ENCODE measurements at places on chromosomes 5 and 9.

DNA sequence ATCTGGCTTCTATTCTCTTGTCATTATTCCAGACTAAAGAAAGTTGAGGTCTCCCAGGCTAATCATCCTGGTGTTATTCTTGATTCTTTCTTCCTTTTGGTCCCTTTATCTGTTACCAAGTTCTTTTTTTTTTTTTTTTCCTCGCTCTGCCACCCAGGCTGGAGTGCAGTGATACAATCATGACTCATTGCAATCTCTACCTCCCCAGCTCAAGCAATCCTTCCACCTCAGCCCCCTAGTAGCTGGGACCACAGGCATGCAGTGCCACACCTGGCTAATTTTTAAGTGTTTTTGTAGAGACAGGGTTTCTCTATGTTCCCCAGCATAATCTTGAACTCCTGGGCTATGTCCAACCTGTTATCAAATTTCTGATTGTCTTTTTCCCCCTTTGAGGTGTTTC, 126.6 kb upstream of the DHFR start:
- DNase-seq = no peak

- DNase-seq = no peak
Measured at GRCh38 chr5:58182287-58182841, 277.5 kb downstream of the PLK2 start.

GRCh38 chr9:2638871-2639673, 17.5 kb downstream of the VLDLR start:
- no peak for DNase-seq

- no peak for DNase-seq
Measured at GRCh38 chr5:177474846-177475562, 1.6 kb upstream of the DBN1 start.

- no peak for DNase-seq
Measured at GRCh38 chr9:138075961-138076649, 198.5 kb downstream of the CACNA1B start.

DNA sequence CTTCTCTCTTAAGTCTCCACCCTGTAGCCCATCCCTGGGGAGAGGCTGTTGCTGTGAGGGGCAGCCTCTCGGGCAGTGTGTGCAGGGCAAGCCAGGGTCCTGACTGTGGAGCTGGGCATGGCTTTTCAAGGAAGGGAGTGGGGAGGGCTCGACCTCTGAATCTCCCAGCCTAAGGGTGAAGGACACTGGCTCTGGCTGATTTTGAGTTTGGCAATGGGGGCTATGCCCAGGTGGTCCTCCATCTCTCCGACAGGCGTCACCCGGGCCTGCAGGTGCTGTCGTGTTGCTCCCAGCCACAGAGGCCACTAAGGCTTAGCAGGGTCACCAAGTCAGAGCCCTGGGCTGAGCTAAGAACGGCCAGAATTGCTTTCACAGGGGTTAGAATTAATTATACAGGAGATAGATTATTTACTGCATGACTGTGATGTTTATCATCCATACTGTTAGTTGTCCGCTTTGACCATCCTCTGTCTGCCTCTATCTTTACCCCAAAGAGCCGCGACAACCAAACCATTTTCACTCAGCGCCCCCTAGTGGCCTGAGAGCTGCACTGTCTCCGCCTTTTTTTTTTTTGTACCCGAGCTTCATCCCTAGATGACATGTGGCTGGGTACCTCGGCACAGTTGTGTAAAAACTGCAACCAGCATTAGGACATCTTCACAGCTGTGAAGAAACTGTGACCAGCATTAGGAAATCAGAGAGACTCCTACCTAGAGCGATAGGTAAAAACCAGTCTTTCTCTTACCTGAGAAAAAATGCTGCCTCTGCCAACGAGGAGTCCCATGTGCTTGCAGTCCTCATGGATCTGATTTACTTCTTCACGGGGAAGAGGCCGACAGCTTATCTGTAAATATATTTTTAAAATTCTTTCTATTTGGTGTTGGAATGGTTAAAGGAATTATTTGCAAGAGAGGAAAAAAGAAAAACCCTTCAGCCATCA, 44.5 kb downstream of the AGXT2 start:
- DNase-seq = peak; percentile 87

DNA sequence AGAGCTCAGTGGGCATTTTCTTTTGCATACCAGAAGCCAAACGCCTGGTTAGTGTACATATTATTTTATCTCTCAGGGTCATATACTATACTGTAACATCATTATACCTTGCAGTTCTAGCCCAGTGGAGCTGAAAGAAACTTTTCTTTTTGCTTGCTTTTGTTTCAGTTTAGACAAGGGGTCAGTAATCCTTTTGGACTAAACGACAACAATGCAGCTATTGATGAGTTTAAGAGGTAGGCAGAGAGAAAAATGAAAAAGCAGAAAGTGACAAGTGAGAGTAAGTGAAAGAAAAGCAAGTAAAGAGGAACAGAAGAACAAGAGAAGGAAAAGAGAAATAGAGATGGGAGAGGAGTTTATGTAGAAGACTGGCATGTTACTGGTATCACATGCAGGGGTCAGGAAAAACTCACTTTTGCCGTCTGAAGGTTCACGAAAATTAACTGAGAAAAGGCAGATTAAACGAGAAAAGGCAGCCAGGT, 47.4 kb upstream of the TENT2 start:
- no peak for DNase-seq

DNA sequence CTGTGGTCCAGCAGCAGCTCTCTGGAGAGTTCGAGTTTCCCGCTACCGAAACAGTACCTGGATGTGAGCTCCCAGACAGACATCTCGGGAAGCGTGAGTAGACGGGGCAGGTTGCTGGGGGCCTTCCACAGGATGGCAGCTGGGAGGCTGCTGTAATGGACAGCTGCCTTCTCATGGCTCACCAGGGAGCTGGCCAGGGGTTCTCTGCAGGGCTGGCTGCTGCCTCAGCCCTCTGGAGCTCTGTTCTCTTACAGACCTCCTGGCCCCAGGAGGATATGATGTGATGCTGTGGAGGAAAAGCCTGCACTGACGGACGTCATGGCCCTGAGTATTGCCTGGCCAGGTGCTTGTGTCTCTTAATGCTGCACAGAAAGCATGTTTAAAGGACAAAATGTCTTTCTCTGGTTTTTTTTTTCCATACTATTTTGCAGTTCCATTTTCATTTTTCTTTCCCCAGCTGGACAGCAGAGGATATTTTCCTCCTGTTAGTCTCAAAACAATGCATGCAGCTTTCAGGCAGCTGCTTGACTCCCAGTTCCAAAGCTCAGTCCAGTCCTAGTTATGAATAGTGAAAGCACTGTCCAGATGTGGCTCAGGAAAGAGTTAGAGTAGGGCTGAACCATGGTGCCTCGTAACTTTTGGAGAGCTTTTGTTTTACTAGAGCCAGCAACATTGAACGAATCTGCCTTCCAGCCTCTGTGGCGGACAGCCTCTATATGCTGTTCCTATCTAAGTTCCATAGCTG, 77.5 kb upstream of the RARS1 start:
- DNase-seq = no peak

DNA sequence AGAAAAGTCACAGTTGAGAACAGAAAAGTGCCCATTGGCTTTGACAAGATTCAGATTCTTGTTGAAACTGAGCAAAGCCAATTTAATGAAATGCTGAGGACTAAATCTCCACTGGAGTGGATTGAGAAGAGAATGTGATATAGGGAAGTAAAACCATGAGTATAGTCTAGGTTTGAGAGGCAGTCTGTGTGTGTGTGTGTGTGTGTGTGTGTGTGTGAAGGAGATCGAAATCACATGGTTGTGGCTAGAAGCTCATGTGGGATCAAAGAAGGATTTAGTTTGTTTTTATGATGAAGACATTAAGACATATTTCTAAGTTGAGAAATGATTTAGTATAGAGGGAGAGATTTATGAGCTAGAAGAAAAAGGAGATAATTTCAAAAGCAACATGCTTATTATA, 275.7 kb upstream of the DAB2 start:
- no peak for DNase-seq

GRCh38 chr5:43729846-43730478, 127.0 kb downstream of the NNT start:
- peak; percentile 73 for DNase-seq

DNA sequence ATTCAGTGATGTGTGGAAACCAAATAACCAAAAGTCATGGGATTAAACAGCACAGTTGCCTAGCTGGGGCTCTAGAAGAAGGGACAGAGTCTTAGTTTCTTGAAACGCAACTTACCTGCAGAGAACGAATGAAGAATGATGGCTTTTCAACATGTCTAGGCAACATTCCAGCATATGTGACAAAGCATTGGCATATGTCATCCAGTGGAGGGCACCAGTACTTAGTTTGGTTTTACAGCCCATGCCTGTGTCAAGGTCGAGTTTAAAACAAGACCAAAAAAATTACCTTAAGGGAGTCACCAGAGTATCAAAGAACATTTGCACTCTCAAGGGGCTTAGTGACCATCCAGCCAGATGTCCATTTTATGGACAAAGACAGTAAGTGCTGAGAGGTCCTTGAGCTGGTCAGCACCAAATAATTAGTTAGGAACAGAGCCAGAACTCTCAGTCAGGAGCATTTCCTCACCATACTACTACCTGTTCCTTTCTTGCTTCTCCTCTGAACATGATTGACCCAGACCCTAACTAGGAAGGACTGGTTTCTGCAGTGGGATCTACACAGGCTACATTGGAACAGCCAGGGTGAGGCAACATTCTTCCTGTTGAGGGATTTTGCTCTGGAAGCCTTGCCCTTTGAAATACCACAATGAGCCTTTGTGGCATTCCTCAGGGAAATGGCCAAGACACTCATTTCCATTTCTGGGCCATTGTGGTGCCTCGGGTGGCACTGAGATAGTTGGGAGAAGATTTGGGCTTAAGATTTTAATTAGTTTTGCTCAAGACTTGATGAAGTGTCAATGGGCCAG, 75.4 kb upstream of the ANKH start:
- peak; percentile 61 for DNase-seq

DNA sequence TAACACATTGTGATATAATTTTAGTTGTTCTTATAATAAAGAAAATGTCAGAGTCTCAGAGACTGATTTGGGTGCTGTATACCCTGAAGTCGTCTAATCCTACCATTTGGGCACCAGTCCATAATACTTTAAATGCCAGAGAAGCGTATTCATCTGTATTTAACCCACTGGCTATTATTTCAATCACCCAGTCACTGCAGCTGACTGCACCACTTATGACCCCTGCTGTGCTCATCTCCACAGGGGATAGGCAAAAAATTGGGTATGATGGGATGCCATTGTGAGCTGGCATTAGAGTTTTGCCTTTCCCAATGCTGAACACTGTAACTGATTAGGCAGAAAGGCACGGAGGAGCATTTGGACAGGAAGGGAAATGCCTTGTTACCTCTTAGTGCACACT, 599.7 kb downstream of the CAAP1 start:
- DNase-seq = no peak

DNA sequence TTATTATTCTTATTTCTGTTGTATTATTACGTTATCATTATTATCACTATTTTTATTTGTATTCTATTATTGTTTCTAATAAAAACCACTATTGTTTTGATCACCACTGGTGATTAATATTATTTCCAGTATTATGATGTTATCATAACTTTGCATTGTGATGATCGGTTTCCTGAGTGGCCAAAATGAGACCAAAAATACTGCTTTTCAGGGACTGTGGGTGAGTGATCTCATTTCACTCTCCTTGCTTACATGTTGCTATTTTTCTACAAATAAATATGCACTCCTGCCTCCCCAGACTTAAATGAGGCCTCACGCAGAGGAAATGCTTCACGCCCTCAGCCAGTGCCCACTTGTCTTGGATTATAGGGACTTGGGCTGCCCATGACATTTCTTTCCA, 78.4 kb downstream of the LRSAM1 start:
- no peak for DNase-seq

DNA sequence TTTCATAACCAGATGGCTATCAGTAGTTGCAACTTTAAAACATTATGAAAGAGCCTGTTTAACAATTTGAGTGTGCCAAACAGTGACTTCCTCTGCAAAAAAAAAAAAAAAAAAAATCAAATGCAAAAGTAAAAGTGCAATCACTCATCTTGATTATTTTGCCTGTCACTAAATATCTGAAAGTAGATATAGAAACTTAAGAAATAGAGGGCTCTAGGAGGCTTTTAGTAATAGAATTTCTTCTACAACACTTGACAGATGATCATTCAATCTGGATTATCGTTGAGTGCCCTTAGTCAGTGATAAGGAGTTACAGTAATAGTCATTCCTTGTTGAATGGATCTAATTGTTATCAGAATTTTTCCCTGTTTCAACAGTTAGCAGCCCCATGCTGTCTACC, 101.8 kb downstream of the CETN3 start:
- DNase-seq = no peak

GRCh38 chr5:157821822-157822622, 36.9 kb downstream of the CLINT1 start:
- no peak for DNase-seq

DNA sequence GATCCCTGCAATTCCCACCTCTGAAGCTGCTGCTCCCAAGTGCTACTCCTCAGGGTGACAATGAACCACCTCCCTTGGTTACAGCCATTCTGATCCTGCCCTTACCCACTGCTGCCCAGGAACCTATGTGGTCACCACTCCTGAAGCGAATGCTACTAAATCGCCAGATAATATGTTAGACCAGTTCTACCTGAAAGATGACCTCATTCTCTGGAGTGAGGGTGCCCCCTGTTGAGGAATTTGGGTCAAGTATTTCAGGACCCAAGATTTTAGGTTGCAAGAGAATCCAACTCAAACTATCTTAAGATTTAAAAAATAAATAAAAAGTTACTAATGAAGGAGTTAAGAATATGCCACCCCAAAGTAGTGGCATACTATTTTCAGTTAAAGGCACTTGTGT, 5.8 kb upstream of the SNAPC3 start:
- DNase-seq = peak; percentile 75

- peak; percentile 60 for DNase-seq
Measured at GRCh38 chr5:54234304-54234933, 76.0 kb downstream of the ARL15 start.

DNA sequence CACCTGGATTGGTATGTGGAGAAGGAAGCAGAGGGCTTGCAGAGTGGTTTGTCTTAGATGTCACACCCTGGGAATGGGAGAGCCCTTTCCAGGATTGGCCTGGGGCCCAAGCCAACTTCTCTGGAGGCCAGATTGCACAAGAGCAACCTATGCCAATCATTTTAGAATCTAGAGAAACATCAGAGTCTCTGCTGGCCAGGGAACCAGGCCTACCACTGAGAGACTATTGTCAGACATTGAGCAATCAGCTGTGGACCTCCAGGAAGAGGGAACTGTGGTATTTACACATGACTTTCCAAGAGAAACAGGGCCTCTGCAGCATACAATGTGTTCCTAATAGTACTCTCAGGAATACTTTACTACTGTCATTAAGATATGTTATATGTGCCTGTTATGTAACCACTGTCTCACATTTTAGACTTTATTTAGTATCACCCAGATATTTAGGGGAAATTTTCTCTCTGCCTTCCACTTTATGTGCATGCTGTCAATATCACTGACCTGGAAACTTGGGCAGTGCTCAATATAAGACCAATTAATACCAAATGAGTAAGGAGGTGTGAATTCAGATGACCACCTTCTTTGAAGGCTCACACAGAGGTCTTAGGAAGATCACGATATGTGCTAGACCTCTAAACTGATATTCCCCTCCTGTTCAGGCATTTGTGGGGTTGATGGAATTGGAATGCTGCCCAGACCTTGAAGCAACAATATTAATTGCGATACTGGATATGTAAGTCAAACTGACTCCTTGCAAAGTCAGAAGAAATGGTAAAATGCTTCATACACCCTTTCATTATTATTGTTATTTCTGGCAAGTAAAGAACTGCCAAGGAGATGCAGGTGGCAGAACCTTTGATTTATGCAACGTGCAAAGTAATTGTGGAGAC, 20.5 kb upstream of the CCL28 start:
- DNase-seq = no peak

GRCh38 chr5:89929173-89929572, 480.4 kb downstream of the CETN3 start:
- DNase-seq = no peak
